Activated CD8-positive, alpha-beta T cell treated with anti-CD3 and anti-CD28 coated beads, Interleukin-2, amount 10 ng/mL, durations not matched to agents 7 days and 5 days (primary cell): ENCODE measurements at places on chromosomes 7 and 10. TPM values are rescaled to one million over a fixed set of nuclear protein-coding genes. Genes with fewer than 3 reads are reported as not detected.

Gene SFRP5
- total RNA-seq: 0.24 TPM

Gene ACTR3C
- total RNA-seq: 4.6 TPM

DNA sequence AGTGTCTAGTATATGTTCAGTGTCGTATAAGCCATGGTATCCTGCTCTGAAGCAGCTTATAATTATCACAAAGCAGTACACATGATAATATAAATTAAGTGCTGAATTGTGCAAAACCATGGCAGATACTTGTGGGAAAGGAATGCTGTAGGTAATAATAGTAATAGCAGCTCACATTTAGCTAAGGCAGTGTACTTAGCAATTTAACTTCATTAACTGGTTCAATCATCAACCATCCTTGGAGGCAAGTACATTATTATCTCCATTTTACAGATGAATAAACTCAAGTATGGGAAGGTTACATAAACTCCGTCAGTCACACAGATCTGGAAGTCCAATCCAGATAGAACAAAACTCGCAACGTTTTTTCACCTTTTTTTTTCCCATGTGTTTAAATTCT is 21.6 kb upstream of the RNF148 start:
- no peak for DNase-seq
- H3K27me3 ChIP-seq: no peaks in the 10 kb centered on the region
- H3K4me1 ChIP-seq: no peaks in the 10 kb centered on the region
- no peak overlapping the region for H3K27ac ChIP-seq
- no peaks in the 10 kb centered on the region for H3K36me3 ChIP-seq

DNA sequence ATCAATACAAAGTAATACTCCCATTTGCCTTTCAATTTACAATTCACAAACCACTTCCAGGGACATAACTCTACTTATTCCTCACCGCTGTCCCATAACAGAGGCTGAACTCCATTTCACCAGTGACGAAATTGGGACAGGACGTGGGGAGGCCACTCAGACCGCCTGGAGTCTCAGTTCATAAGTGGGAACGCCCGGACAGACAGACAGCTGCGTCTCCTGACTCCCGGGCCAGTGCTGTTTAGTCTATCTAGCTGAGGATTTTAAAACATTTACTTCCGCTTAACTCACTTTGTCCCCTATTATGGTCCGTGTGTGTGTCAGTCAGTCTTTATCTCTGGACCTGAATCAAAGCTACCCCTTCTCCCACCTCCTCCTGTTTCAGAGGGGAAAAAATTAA is 67.4 kb upstream of the ZNF438 start:
- DNase-seq: no peak
- H3K27ac ChIP-seq: no peak overlapping the region
- no peak overlapping the region for H3K4me3 ChIP-seq
- H3K4me1 ChIP-seq: peaks cover 26% of the 10 kb centered on the region
- H3K36me3 ChIP-seq: no peaks in the 10 kb centered on the region

DNA sequence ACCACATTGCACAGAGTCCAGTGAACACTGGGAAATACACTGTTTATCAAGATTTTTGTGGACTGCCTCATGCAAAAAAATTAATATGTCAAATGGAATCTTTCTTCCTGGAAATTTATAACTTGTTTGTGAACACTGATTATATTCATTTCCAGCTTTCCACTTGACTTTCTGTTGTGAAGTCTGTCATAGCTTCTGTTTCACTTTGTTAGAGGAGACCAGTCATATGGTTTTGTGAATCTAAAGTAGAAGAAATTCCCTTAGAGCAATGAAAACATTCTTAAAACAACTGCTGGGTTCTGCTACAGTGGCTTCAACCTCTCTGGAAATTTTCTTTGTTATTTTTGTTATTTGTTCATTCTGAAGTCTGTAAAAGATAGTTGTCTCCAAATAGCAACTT is 349.5 kb upstream of the NFE2L3 start:
- DNase-seq: no peak
- H3K36me3 ChIP-seq: no peaks in the 10 kb centered on the region
- H3K27me3 ChIP-seq: peaks cover 11% of the 10 kb centered on the region
- no peak overlapping the region for H3K4me3 ChIP-seq
- H3K4me1 ChIP-seq: no peaks in the 10 kb centered on the region
- H3K27ac ChIP-seq: no peak overlapping the region

DNA sequence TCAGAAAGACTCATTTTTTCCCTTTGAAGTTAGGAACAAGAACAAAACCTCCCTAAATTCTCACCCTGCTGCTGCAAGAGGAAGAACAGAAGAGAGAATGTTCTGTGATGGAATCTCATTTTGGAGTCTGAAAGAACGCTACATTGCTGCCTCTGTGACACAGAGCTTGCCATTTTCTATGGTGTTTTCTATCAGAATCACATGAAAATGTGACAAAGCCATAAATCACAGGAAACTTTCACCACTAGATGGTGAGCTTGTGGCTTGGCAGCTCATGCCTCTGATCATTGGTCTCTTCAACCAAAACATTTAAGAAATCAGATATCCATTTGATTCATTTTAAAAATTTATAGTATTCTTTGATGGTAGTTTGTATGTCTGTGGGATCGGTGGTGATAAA is 82.9 kb downstream of the CADPS2 start:
- no peak overlapping the region for H3K27ac ChIP-seq
- H3K4me3 ChIP-seq: no peak overlapping the region
- no peaks in the 10 kb centered on the region for H3K4me1 ChIP-seq

GRCh38 chr7:12389089-12389700 is 14.5 kb downstream of the VWDE start:
- no peak overlapping the region for H3K27ac ChIP-seq
- no peaks in the 10 kb centered on the region for H3K36me3 ChIP-seq

- no peaks in the 10 kb centered on the region for H3K36me3 ChIP-seq
- no peak overlapping the region for H3K27ac ChIP-seq
- no peak for DNase-seq
- H3K27me3 ChIP-seq: peaks cover 15% of the 10 kb centered on the region
- H3K4me3 ChIP-seq: no peak overlapping the region
Measured at GRCh38 chr10:78550716-78551115, 517.1 kb downstream of the RPS24 start.

DNA sequence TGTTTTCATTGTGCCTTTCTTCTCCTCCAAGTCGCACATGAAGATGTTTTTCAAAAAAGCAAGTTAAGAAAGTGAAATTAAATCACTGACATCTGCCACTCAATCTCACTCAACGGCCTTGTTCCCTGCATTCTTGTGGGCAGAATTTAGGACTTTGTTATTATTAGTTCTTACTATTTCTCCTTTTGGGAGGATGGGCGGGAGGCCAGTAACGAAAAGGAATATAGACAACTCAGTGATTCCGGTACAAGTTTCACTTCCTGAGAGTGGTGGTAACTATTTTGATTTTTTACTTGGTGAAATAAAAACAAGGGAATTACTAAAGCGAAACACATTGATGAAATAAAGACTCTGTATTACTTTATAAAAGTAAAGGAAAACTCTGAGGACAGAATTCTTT is 231.9 kb upstream of the HABP2 start:
- no peak for DNase-seq
- H3K4me3 ChIP-seq: no peak overlapping the region
- H3K4me1 ChIP-seq: no peaks in the 10 kb centered on the region
- H3K27me3 ChIP-seq: peaks cover 3% of the 10 kb centered on the region
- no peak overlapping the region for H3K27ac ChIP-seq
- no peaks in the 10 kb centered on the region for H3K36me3 ChIP-seq

Gene CYP2C19
- total RNA-seq: not detected
